ENCODE measurements at places on chromosomes 4 and X.
A peak's percentile ranks its signal among the peaks of the same experiment; 100 is the strongest.

DNA sequence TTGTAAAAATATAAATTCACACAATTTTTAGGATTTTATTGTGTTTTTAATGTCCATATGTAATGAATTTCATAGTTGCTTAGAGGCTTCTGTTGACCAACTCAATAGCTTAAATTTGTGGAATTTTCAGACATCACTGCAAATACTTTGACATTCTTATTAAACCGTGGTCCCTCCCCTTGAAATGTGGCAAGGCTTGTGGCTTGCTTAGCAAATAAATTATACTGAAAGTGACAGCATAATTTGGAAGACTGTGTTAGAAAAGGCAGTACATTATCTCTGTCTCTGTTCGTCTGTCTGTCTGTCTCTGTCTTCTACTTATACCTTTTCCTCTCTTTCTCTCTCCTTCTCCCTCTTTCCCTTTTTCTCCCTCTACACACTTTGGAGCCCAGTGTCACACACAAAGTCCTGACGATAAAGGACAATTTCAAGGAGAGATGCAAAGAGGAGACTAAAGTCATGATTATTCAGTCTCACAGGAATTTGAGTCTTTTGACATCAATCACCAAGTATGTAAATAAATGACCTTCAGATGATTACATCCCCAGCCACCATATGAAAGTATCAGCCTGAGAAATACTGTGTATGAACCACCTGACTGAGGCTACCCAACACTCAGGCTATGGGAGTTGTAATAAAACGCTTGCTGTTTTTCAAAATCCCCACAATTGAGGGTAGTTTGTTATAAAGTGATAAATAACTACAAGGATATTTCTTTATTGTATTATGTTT, 21.0 kb upstream of the UGT2B7 start:
- no peak for ATAC-seq

- peak; percentile 86 for ATAC-seq
Measured at GRCh38 chr4:110193822-110194761, 4.3 kb downstream of the ELOVL6 start.

- no peak for ATAC-seq
Measured at GRCh38 chr4:42736527-42737195, 79.8 kb upstream of the ATP8A1 start.

- ATAC-seq = no peak
Measured at GRCh38 chr4:142832022-142832421, 14.1 kb downstream of the INPP4B start.

DNA sequence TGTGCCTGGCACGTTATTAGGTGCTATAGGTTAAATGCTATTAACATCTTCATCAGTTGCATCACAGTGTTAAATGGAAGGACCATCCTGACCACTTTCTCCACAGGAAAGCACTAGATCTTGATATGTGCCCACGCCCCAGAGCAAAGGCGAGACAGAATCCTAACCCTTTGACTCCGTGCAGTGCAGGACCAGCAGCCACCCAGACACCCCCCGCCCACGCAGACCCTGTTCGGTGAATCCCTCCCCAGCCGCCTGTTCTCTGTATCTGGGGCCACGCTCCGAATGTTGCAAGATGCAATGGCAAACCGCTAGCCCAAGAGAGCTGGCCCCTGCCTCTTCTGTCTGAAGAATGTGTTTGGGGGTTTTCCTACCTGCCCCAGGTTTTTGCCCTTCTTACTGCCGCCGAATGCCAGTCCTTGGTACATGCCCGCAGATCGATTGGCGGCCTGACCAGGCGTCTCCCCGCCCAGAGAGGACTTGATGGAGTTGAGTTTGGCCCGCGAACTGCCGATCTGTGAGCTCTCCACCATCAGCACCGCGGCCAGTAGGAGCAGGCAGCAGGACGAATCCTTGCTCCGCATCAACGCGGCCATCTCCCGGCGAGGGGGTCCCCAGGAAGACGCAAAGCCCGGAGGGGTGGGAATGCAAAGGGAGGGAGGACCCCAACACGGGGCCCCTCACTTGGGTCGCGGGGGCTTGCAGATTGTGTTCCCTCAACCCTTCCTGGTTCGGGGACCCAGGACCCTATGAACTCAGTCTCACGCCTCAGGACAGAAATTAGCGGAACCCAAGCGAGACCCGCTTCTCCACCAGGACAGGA, 906 bp downstream of the DKK2 start:
- ATAC-seq = no peak

GRCh38 chr4:152099981-152100378, 339.2 kb upstream of the GATB start:
- no peak for ATAC-seq
